ENCODE measurements at places on chromosomes 12 and 14.

GRCh38 chr14:104128981-104129380, 9.4 kb upstream of the KIF26A start:
- DNase-seq, result no peak

- no peak for DNase-seq
Observed at GRCh38 chr12:76590131-76590530, 30.6 kb upstream of the OSBPL8 start.

GRCh38 chr14:33273978-33274377, 335.3 kb downstream of the NPAS3 start:
- DNase-seq, result no peak

GRCh38 chr12:106226884-106227640, 20.8 kb downstream of the CKAP4 start:
- no peak for DNase-seq

GRCh38 chr12:67649570-67650387, 1.2 kb downstream of the DYRK2 start:
- peak; percentile 52 for DNase-seq
